ENCODE measurements at places on chromosomes 3 and 15. TPM values are rescaled to one million over a fixed set of nuclear protein-coding genes. Genes with fewer than 3 reads are reported as not detected.

The CCR3 gene
- total RNA-seq, result not detected

The CDHR4 gene
- not detected for total RNA-seq

The CFAP100 gene
- not detected for total RNA-seq

The KAT2B gene
- 57.3 TPM for total RNA-seq

The CXCR6 gene
- 0.54 TPM for total RNA-seq

The CHL1 gene
- total RNA-seq, result 38.7 TPM
